ENCODE measurements at places on chromosomes 2 and 18.
A peak's percentile ranks its signal among the peaks of the same experiment; 100 is the strongest.

DNA sequence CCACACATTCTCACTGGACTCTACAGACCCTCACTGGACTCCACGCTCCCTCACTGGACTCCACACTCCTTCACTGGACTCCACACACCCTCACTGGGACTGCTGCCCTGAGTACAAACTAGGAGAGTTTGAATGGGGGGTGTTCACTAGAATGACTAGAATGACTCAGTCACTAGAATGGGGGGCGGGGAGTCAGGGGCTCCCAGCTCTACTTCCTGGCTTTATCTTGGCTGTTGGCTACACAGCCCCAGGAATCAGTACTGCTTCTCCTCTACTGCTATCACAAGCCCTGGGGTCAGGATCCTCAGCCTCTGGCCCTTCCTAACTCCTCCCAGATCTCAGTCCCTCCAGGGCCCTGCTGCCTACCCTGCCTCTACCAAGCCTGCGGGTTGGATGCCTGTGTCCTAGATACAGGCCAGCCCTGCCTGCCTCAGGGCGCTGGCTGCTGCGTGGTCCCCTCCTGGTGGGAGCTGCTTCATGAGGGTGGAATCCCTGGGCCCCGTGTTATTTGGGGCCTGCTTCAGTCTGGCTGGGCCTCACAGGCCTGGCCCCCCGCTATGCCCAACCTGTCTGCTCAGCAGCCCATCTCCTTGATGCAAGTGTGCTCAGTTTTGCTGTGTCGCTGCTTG is 7.8 kb downstream of the PTMA start:
- peak; percentile 54 for DNase-seq

- no peak for DNase-seq
These were observed 101.5 kb upstream of the STON1 start for GRCh38 chr2:48428449-48428848.

DNA sequence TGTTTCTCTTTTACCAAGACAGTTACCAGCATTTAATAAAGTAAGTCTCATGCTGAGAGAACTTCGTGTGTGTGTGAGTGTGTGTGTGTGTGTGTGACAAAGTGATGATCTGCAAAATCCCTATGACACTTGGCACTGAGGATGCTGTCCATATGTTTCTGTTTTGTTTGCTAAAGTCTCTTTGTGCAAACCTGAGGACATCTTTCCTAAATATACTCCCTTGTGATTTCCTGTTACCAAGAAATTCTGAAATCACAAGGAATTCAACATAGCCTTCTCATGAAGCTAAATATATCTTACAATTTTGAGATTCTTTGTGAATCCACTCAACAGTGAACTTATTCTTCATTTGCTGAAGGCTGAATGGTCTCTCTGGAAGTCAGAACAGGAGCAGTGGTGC is 1359.7 kb upstream of the NRXN1 start:
- peak; percentile 6 for DNase-seq

GRCh38 chr2:28435241-28435640 is 42.6 kb downstream of the FOSL2 start:
- DNase-seq: no peak

DNA sequence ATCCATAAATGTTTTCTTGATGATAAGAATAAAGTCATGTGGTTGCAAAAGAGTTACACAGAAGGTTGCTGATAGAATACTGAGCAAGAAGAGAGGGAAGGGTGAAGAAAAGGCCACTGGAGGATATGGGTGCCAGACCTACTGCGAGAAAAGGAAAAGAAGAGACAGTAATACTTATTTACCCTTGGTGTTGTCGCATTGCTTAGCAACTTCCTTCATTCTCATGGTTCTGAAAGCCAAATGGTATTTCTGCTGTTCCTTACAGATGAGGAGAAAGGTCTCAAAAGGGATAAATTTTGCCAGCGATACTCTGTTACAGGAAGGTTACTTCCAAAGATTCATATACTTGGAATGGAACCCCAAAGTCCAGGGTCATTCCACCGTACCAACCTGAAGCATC is 62.5 kb downstream of the LHCGR start:
- no peak for DNase-seq

DNA sequence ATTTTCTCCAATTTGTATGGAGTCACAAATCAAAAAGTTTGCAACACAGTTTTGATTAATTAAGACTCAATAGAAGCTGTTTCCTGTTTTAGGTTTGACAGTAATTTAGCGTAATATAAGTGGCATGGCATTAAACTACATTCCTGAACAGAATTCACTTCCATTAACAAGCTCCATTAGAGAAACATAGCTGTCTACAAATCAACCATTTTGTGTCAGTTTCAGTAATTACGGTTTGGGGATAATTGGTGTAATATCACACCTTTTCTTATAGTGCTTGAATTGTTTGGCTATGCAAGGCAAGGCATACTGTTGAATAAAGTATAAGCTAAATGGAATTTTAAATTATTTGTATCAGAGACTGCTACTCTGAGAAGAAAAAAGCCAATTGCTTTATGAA is 585.5 kb downstream of the CBLN2 start:
- DNase-seq: no peak

GRCh38 chr2:176084611-176085119 is 903 bp upstream of the EVX2 start:
- no peak for DNase-seq

GRCh38 chr2:127479866-127480743 is 46.2 kb downstream of the IWS1 start:
- DNase-seq: no peak

DNA sequence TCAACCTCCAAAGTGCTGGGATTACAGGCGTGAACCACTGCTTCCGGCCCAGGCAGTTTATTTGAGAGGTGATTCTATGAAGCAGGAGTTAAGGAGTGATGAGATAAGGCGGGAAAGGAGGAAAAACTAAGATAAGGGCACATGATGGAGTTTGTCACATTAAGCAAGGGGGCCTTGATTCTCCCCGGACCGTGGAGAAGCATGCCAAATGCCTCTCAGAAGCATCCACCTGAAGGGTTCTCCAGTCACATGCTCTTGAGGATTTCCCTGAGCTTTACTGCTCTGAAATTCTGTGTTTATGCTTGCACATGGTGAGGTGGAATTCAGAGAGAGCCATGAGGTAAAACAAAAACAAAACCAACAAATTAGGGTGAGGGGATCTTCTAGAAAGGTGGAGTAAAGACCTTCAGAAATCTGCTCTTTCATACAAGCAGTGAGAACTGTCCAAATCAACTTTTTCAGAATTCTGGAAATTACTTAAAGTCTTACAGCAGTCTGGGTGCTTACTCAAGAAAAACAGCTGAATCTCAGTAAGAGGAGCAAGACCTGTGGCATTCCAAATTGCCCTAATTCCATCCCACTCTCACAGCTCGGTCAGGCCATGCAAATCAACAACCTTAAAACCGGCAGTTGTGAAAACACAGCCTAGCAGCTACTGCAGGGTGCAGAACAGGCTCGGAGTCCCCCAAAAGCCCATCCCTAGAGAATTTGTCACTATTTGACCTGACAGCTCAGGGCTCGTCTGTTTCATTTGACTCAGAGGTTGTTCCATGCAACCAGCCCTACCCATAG is 69.1 kb upstream of the CTLA4 start:
- no peak for DNase-seq

GRCh38 chr2:180607514-180608049 is 372.8 kb upstream of the UBE2E3 start:
- no peak for DNase-seq

GRCh38 chr2:135945526-135945925 is 39.9 kb downstream of the DARS1 start:
- no peak for DNase-seq

GRCh38 chr18:22961156-22961555 is 28.0 kb downstream of the RBBP8 start:
- no peak for DNase-seq

- DNase-seq: no peak
These were observed 40.3 kb upstream of the MGAT4A start for GRCh38 chr2:98771264-98771663.

DNA sequence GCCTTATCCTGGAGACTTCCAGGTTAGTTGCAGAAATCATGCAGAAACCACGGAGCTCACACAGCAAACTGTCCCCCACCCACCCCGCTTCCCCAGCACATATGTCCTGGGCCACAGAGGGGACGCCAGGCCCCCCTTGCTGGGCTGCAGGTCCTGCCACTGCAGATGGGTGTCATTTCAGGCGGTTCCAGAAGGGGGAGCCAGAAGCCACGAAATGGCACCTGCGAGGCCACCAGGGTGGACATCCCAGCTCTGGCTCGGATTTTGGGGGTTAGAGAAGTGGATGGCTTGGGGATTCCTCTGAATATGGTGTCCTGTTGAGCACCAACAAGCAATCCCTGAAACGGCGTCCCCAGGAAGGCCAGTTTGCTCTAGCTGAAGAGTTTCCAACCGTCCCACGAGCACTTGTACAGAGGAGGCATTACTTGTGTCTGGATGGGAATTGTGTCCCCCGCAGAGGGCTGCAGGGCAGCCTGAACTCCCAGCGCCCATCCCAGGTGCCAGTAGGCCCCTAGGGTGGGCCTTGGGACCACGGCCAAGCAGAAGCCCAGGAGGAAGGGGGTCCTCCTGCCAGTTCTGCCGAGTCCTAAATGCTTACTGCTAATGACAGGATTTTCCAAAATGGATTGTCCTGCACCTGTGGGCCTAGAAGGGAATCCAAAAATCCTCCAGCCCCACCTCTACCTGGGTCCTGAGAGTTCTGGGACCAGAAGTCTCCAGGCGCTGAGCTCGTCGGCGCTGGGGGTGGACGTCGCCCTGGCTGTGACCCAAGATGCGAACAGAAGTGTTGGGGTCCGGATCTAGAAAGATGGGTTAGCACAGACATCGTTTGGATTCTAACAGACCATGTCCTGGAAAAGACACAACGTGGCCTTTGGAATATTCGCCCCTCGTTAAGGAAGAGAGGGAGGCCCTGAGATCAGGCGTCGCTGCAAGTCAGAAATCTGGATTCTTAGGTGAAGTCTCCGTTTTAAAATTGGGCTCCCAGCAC is 14.6 kb upstream of the NFATC1 start:
- DNase-seq: peak; percentile 57

Measured in cardiac fibroblast (primary cell).